NCI-H524 treated with DMSO at 0.1 percent for 48 hours (cell line): ENCODE measurements at places on chromosomes 3 and 15.

DNA sequence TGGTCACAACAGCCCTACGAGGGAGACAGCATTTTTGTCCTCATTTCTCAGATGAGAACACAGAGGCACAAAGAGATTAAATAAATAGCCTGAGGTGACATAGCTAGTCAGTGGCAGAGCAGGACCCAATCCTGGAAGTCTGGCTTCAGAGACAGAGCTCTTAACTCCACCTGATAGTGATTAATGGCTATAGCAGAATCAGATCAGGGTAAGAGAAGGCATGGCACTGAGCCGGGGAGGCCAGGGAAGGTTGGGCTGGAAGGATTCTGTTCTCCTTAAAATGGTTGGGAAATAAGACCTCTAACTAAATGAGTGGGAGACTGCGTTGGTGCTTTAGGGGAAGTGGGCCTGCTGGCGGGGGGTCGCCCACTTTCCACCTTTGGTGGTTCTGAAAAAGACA, 104.5 kb downstream of the VGLL4 start:
- no peak for DNase-seq

GRCh38 chr15:69808756-69809155, 289.0 kb downstream of the TLE3 start:
- no peak for DNase-seq

GRCh38 chr15:79989183-79989582, 18.2 kb upstream of the BCL2A1 start:
- no peak for DNase-seq

- peak; percentile 22 for DNase-seq
These were observed 352.4 kb upstream of the ARHGEF26 start for GRCh38 chr3:153768561-153769469.

GRCh38 chr3:79257791-79258190, 510.0 kb downstream of the ROBO1 start:
- no peak for DNase-seq

GRCh38 chr3:171465763-171466162, 5.6 kb upstream of the TNIK start:
- DNase-seq = no peak

- no peak for DNase-seq
These were observed 1002.4 kb upstream of the SEMA6D start for GRCh38 chr15:46714950-46715349.

- DNase-seq = no peak
These were observed 8.4 kb downstream of the ITGB5 start for GRCh38 chr3:124878561-124879336.

DNA sequence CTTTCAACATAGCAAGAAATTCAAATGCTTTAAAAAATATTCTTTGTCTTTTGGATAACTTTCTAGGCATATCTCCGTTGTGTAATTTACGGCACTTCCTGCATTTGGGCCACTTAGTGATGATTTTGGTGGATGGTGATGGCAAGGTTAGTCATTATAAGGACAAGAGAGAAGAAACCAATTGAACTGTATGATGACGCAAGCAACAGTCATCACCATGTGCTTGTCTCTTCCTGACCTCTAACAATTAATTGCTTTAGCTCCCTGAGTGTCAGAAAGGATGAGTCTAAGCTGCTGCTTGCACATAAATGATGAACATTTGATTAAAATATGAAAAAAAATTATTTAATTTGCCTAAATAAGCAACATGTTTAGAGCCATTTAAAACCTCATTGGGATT, 11.3 kb upstream of the P2RY12 start:
- DNase-seq = no peak

- DNase-seq = peak; percentile 4
These were observed 388.1 kb downstream of the TBC1D5 start for GRCh38 chr3:17354341-17354740.
